ENCODE measurements at places on chromosomes 16 and 17.

DNA sequence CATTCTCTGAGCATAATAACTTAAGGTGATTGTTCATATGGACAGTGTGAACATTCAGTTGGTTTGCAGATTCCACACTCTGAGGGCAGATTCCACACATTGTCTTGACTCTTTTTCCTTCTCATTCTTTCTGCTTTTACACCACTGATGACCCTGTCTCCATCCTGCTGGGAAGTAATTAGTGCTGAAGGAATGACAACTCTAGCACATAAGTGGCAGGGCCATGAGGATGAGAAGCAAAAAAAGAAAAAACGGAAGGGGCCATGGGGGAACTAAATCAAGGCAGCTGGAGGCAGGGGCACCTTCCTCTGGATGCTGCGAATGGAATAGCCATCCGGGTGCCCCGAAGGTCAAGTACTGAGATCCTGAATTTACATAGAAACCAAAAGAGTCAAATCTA lies 944.0 kb downstream of the KCNJ2 start:
- no peak for DNase-seq

- no peak for DNase-seq
Measured at GRCh38 chr16:16007743-16008111, 58.3 kb downstream of the ABCC1 start.

DNA sequence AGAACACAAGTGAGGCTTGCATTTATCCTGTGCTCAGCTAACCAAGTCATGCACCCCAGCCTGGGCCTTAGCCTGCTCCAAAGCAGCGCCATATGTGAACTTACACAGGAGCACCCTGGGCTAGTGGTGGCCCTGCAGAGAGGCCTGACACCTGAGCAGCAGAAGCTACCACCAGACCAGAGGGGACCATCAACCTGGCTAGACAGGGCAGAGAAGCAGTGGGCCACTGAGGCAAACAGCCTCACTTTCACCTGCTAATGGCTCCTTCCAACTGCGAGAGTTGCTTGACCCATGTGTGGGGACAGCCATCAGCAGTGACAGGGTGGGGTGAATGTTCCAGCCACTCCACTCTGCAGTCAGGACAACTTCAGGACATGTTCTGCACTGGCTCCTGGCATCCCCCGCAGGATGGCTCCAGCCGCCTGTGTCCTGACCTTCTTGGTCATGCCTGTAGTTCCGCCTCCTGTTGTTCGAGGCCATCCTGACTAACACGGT lies 2.9 kb upstream of the C16orf95 start:
- DNase-seq, result no peak

DNA sequence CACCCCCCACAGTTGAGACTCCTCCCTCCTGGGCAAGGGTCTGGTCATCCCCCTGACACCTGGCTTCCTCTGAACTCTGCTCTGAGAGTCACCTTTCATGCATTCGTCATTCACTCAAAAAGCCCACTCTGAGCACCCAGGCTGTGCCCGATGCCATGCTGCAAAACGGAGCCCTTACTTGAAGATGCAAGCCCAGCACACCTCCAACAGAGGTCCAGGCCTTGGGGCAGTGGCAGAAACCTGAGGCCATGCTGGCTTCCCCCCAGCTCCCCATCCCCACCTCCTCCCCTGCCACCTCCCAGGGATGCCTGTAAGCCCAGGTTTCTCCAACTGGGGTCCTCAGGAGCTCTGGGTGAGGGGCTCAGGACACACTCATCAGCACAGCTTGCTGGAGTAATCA lies 67.7 kb upstream of the TNRC6C start:
- DNase-seq, result no peak

GRCh38 chr17:15883617-15884111 lies 61.3 kb upstream of the ADORA2B start:
- no peak for DNase-seq

- no peak for DNase-seq
Measured at GRCh38 chr16:11145173-11145818, 110.7 kb downstream of the SOCS1 start.

- DNase-seq, result no peak
Measured at GRCh38 chr17:48236681-48237134, 129.1 kb downstream of the SNX11 start.

GRCh38 chr17:38918916-38919315 lies 6.5 kb upstream of the LASP1NB start:
- no peak for DNase-seq

DNA sequence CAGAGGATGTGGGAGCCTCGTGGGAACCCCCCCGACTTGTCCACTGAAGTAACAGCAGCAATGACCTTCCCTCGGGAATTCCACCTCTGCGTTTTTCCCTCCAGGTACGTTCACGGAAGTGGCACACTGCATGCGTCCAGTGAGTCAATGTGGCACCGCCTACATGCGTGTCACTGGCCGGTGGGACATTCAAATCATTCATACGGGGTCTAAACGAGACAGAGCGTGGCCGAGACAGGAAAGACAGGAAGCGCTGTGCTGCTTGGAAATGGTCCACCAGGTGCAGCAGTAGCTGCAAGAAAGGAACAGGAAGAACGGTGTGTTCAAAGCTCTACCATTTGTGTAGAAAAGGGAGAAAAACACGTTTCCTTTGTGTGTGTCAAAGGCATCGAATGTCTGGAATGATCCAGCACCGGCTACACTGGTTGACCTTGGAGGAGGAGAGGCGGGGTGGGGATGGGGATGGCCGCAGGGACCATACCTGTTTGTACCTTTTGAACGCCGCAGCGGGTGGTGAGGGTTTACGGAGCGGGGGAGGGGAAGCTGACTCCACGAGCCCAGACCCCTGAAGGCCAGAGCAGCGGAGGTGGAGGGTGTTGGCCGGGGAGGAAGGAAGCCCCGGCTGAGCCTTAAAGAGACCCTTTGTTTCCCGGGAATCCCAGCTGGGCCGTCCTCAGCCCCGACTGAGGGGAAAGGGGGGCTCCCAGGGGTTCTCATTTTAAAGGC lies 1.7 kb upstream of the PGAP6 start:
- no peak for DNase-seq

- no peak for DNase-seq
Measured at GRCh38 chr16:12153662-12154061, 177.1 kb downstream of the SNX29 start.

DNA sequence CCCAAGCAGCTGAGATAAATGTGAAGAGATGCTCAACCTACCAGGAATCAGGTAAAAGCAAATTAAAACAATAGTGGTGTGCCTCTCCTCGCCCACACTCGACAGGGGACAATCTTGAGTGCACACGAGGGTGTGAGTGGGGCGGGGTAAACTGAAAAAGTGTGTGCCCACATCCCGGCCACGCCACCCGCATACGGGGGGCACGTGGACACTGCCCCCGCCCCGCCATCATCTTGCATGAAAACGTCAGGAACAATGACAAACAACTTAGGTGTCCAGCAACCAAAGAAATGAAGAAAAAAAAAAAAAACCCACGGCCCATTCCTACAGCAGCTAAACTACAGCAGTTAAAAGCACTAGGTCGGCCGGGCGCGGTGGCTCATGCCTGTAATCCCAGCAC lies 14.1 kb downstream of the PEMT start:
- no peak for DNase-seq

DNA sequence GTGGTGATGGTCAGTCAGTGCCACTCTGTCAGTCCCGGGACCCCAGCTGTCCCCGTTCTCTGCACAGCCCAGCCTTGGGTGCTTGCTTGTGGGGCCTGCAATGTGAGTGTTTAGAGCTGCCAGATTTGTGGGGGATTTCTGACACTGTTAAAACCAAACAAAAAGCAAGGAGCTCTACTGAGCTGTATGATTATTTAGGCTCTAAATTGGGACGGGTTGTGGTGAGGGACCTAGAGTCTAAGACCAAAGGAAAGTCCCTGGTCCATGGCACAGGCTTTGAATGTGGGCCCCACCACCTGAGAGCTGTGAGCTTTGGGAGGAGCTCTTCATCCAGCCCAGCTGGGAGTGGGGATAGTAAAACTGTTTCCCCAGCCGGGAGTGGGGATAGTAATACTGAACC lies 63.3 kb downstream of the KSR1 start:
- DNase-seq, result no peak

- DNase-seq, result no peak
Measured at GRCh38 chr17:48593126-48593829, at the start of gene HOXB5. Gene HOXB5, minus strand, starts transcription at chr17:48593779. Its CDS starts 97 bp downstream, at chr17:48593682.

GRCh38 chr17:74968361-74968780 lies 4.2 kb downstream of the HID1 start:
- no peak for DNase-seq

DNA sequence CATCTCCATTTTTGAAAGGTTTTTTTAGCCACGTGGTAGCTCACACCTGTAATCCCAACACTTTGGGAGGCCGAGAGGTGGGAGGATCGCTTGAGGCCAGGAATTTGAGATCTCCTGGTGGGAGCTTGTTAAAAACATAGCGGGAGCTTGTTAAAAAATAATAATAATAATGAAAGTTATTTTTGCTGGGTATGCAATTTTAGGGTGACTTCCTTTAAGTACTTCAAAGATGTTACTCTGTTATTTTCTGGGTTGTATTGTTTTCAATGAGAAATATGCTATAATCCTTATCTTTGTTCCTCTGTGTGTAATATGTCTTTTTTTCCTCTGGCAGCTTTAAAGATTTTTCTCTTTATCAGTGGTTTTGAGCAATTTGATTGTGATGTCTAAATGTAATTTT lies 48.1 kb downstream of the NLK start:
- no peak for DNase-seq

GRCh38 chr16:35173295-35173694 lies 1713.9 kb downstream of the TP53TG3F start:
- no peak for DNase-seq

GRCh38 chr17:50868140-50868438 lies 1.9 kb upstream of the TOB1 start:
- DNase-seq, result no peak

DNA sequence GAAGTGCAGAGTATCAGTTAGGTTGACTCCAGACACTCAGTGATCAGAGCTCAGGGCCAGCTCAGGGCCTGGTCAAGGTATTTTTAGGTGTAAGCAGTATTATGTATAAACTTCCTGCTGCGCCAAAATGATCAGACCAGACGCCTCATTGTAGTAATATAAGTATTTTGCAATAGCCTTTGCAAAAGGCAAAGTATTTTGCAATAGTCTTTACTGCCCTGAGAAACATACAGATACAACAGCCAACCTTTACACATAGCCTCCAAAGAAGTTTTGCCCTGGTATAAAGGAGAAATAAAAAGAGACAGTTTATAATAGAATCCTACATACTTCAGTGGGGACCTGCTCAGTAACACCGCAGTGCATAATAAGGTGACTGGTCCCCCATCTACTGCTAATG lies 333.0 kb upstream of the EEF2KMT start:
- DNase-seq, result no peak

- DNase-seq, result no peak
Measured at GRCh38 chr17:49352587-49353154, 9.4 kb downstream of the ZNF652 start.

GRCh38 chr17:12554251-12554650 lies 111.4 kb upstream of the MYOCD start:
- no peak for DNase-seq

DNA sequence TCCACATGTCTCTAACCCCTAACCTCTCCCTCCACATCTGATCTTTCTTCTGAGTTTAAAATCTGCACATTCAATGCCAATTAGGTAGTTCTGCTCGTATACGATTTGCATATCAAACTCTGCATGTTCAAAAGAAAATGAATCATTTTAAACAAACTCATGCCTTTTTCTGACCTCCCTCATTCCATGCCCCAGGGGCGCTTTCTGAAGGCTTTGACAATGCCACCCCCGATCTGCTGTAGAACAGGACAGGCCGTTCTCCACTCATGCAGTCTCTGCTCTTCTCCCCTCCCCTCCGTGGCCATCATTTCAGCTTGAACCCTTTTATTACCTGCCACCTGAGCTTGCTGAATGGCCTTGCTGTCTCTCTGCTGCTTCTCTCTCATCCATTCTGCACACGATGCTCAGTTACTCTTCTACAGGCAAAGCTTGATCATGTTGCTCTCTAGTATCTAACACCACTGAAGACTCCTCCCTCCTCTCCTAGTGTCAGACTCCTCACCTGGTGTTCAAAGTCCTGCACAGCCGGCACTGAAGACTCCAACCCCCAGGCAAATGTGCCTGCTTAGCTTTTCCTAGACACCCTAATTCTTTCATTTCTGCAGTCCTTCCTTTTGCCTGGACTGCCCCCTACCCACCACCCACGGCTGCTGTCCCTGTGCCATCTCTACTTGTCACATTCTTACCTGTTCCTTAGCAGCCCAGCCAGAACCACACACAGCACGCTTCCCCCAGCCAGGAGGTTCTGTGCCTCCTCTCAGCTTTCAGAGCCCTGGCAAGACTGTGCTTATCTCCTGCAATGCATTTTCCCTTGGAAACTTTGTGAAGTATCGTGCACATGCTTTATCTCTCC lies 6.2 kb downstream of the TMEM238L start:
- DNase-seq, result no peak

DNA sequence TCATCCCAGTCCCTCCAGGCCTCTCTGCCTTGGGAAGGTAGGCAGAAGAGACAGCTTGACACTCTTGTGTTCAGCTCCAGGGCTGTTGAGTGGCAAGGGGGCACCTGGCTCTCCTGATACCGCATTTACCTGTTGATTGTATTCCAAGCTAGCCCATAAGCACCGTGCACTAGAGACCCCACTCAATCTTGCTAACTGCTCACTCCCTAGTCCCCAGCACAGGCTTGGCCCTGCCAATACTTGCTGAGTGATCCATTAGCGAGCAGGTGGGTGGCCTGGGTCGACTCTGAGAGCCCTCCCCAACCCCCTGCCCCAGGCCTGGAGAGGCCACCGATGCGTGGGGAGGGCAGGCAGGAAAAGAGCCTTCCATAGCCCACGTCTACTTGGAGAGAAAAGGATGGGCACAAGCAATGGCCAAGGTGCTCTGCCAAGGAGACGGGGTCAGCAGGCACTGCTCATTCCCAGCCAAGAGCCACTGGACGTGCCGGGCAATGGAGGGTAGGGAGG lies 29.5 kb downstream of the FA2H start:
- DNase-seq, result no peak

DNA sequence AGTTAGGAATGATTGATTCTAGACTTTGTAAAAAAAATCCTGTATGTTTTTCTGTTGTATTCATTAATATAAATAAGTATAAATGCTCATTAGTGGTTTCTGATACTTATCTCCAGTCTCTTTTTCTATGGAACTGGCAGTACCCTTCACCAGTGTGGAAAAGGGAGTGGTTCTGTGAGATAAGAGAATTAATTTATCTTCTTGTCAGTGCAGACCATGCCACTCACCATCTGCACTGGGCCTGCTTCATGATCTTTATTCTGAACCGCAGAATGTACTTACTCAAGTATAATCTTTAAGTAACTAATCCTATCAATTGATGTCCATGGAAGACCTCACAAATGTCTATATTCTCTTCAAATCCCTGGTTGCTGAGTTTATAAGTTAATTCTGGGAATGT lies 836.1 kb upstream of the CDH8 start:
- DNase-seq, result no peak

GRCh38 chr16:76985392-76986045 lies 205.5 kb upstream of the MON1B start:
- no peak for DNase-seq

DNA sequence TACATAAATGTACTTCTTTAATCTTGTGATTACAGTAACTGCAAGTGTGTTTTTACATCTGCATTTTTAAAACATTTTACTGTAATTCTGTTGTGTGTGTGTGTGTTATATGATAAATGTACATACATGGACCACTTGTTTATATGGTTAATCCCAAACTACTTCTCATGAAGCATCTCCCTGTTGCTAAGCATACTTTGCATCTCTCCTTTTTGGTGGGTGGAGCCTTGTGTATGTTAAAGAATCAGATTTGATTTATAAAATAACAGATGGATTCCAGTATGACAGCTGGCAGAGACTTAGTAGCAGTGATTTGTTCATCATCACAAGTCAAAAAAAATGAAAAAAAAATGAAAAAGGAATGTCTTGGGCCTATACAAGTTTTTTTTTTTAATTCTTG lies 56.0 kb upstream of the RHBDL3 start:
- DNase-seq, result no peak

- no peak for DNase-seq
Measured at GRCh38 chr16:49630783-49631182, 225.1 kb downstream of the ZNF423 start.

Measured in substantia nigra (tissue), 51 donors.